Activated T-cell treated with anti-CD3 and anti-CD28 coated beads, Interleukin-2, amount 50 U/mL, for 1 hour (primary cell): ENCODE measurements at places on chromosomes 5 and 9.

GRCh38 chr9:38278457-38278856, 114.0 kb upstream of the ALDH1B1 start:
- no peak for DNase-seq

DNA sequence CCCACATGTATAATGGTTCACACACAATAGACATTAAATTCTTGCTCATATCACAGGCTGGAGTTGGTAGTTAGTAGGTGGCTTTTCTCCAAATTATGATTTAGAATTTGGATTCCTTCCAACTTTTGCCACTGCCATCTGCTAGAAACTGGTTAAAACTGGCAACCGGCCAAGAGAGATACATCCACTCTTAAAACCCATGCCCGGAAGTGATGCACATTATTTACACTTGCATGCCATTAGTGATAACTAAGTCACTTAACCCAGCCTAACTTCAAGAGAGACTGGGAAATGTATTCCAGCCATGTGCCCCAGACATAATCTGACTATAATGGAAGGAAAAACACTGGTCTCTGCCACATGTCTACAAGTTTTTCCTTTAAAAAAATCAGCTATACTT, 395.7 kb upstream of the SEMA6A start:
- DNase-seq: no peak

GRCh38 chr9:71929223-71929622, 17.8 kb downstream of the C9orf85 start:
- DNase-seq: no peak

DNA sequence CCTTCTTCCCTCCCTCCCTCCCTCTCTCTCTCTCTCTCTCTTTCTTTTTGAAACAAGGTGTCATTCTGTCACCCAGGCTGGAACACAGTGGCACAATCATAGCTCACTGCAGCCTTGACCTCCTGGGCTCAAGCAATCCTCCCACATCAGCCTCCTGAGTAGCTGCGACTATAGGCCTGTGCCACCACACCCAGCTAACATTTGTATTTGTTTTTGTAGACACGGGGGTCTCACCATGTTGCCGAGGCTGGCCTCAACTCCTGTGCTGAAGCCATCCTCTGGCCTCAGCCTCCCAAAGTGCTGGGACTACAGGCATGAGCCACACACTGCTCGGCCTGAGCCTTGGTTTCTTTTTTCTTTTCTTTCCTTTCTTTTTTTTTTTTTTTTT, 45.8 kb downstream of the PLPP7 start:
- DNase-seq: no peak

GRCh38 chr5:9335269-9335668, 210.6 kb downstream of the SEMA5A start:
- no peak for DNase-seq

- no peak for DNase-seq
Measured at GRCh38 chr5:150431048-150431447, 18.3 kb upstream of the CD74 start.

- DNase-seq: no peak
Measured at GRCh38 chr9:3398232-3398648, 127.6 kb downstream of the RFX3 start.

GRCh38 chr5:53667621-53668020, 107.2 kb downstream of the NDUFS4 start:
- no peak for DNase-seq

DNA sequence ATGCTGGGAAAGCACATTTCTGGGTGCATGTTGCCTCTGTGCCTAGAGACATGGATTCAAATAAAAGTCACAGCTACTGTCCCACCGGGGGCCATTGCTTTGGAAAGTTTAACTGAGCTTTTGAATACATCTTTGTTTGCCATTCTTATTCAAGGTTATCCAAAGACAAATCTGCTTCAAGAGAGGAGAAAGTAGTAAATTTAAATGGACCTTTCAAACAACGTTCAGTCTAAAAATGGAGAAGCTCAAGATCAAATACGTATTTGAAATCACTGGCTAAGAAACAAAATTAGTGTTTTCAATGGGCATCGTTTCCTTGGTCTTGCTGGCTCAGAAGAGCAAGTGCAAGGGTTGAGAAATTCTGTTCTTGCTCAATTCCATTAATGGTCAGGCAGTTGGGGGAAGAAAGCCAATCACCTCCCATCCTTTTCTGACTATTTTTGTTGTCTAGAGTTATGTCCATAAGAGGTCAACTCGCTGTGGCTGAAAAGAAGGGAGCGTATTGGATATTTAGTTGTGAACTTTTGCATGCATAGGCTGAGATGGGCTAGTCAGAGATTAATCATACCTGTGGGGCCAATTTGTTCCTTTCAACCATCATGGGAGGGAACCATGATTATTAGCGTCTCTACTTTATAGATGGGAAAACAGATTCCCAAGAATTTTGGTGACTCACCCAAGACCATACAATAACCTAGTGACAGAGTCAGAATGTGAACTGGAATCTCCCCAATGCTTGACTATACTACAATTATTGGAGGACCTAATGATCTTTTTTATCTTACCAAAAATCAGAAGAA, 276.2 kb upstream of the TNC start:
- DNase-seq: no peak

DNA sequence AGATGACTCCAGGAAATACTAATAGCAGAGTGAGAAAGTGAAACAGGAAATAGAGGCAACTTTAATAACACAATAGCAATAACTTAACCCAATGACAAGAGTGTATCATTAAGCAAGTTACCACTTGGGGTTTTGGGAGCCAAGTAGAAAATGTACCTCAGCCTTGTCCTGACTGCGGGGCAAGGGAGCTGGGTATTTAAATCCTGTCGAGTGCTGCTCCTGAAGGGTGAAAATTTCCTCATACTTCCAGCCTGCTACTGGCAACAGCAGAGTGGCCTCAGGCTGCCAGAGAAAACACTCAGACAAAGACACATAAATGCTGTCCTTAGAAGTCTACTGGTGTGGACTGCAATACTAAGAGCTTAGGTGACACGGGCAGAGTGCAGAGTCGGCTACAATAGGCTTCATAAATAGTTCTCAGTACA, 112.5 kb upstream of the EMB start:
- DNase-seq: no peak

DNA sequence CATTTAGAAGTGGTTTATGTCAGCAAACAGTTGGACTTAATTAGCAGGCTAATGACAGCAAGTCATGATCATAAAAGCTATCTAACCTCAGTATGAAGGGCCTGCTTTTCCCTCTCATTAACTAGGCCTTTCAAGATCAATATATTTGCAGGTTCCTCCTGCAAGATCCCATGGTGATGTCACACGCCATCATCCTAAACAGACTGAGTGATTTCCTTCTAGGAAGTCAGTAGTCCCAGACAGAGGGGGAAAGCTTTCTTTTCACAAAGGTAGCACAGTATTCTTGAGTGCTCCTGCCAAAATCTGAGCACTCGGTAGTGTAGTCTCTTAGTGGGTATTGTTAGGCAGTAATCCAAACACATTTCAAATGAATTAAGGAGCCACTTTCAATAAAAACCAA, 52.5 kb downstream of the UIMC1 start:
- no peak for DNase-seq

GRCh38 chr5:4862500-4862899, 277.6 kb upstream of the ADAMTS16 start:
- no peak for DNase-seq

DNA sequence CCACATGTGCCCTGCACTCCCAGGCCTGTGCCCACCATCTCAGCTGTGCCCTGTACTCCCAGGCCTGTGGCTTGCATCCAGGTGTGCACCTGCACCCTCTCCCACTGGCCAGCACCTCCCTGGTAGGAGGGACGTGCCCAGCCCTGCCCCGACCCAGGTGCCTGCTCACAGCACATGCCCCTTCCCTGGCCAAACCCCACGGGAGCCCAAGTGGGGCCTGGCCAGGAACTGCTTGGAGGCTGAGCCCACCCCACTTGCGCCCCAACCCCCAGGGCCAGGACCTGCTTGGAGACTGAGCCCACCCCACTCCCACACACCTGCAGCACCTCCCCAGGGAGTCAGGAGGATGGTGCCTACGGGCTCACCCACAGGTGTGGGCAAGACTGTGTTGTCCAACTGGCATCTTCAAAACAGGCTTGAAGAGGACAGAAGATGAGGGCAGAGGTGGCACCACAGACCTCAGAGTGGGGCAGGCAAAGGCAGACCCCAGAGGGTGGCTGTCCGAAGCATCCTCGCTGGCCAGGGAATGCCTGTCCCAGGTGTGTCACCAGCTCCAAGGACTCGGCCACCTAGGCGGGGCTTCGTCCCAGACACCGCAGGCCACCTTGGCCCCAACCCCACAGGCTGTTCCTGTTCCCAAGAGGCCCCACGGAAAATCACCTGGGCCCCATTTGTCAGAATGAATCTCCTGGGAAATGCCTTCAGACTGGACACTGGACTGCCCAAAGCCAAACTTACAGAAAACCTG, 10.8 kb downstream of the ZDHHC11B start:
- DNase-seq: no peak

- DNase-seq: no peak
Measured at GRCh38 chr9:98172604-98173003, 19.8 kb downstream of the CORO2A start.

DNA sequence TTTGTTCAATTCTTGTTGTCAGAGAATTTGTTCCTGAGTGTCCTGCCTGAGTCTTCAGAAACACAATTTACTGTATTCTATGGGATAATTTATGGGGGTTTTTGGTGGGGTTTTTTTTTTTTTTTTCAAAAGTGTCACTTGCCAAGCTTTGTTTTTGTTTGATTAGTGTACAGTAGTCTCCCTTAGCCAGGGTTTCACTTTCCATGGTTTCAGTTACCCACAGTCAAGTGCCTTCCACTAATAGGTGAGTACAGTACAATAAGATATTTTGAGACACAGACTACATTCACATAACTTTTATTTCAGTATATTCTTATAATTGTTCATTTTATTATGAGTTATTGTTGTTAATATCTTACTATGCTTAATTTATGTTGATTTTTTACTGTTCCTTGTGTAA, 25.0 kb upstream of the AUH start:
- no peak for DNase-seq

DNA sequence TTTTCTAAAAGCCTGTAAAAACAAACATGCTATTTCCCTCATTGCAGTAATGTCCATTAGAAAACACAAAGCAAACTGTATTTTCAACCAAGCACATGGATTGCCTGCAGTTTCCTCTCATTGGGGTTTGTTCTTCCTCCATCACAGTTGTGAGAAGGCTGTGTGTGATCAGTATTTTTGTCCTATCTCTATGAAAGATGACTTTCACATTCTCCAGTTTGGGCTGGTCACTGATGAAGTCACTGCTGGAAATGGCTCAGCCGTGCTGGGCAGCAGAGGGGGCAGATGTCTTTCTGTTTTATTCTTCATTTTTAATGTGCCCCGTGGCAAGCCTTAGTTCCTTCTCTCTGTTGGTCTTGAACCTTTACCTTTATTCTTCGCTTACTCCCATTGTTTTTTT, 288.9 kb upstream of the MPDZ start:
- DNase-seq: no peak

DNA sequence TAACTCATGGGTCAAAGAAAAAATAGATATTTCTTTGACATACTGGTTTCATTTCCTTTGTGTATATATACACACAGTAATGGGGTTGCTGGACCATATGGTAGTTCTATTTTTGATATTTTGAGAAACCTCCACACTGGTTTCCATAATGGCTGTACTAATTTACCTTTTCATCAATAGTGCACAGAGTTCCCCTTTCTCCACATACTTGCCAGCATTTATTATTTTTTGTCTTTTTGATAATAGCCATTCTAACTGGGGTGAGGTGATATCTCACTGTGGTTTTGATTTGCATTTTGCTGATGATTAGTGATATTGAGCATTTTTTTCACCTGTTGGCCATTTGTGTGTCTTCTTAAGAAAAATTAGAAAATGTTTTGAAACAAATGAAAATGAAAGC, 78.4 kb upstream of the CKMT2 start:
- no peak for DNase-seq

- DNase-seq: no peak
Measured at GRCh38 chr5:10699987-10700386, 61.0 kb downstream of the DAP start.

DNA sequence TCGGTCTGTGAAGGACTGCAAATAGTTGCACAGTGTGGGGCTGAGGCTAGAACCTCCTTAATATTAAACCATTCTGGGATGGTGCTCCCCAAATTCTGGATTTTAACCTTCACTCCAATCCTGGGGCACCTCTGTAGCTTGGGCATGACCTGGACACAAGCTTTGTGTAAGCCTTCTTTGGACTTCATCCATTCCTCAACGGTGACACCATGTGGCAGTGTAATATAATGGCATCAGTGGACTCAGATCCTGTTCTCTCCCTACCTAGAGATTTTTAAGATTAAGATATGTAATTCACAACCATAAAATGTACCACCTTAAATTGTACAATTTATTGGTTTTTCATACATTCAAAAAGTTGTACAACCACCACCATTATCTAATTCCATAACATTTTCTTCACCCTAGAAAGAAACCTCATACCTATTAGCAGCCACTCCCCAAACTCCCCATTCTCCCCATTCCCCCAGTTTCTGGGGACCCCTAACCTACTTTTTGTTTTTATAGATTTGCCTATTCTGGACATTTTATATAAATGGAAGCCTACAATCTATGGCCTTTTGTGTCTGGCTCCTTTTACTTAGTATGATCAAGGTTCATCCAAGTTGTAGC, 4.8 kb upstream of the PLGRKT start:
- DNase-seq: no peak

- no peak for DNase-seq
Measured at GRCh38 chr9:27247756-27248155, 49.2 kb downstream of the EQTN start.

DNA sequence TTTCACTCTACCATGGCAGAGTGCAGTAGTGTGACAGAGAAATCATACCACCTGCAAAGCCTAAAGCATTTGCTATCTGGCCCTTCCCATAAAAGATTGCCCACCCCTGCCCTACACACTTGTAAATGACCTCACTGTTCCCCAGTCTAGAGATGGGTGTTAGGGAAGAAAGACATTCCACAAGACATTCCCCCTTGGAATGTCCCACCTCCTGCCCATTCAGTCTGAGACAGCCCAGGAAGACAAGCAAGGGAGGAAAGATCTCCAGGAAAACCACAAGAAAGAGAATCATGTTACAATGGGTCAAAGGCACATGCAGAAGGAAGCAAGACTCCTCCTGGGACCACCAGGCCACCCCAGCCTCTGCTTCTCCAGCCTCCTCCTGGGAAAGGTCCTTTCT, 230.0 kb downstream of the AGTPBP1 start:
- no peak for DNase-seq
